ENCODE measurements at places on chromosomes 3 and 15. TPM values are rescaled to one million over a fixed set of nuclear protein-coding genes. Genes with fewer than 3 reads are reported as not detected.

GRCh38 chr3:112095731-112096130 is 9.5 kb downstream of the C3orf52 start:
- DNase-seq = no peak

Gene MRAS
- 55.4 TPM for total RNA-seq

Gene SPATA12
- 0.15 TPM for total RNA-seq

Gene ARHGAP31
- total RNA-seq = 100 TPM

DNA sequence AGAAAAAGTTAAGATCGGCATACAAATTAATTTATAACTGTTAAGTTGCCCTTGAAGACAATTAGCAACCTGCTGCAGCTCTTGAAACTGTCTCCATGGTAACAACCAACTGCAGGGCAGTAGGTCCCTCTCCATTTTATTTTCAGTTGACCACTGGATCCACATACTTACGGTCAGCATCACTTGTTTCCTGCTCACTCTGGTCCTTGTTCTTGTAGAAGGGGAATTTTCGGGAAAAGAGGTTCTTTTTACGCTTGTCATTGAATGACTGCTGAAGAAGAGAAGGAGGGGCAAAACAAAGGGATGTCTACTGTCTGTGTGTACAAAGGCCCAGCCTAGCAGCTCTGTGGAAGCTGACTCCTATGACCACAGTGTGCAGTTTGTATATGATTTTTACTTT is 46.8 kb upstream of the MELTF start:
- DNase-seq = no peak

Gene PPARG
- total RNA-seq = 128 TPM

DNA sequence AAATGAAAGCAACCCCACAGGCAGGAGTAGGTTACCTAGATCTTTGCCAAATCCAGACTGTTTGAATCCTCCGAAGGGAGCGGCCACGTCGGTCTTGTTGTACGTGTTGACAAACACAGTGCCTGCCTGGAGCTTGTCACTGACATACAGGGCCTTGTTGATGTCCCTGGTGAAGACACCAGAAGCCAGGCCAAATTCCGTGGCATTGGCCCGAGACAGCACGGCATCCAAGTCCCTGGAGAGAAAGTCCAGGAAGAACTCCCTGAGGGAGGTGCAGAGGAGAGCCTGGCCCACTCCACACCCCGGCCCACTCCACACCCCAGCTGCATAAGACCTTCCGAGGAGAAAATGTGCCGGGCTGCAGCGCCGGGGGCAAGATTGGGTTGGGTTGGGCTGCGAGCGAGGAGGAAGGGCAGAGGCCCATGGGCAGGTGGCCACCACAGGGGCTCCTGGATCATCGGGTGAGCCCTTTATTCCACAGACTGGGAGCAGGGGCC is 21.8 kb upstream of the SLC41A3 start:
- no peak for DNase-seq

DNA sequence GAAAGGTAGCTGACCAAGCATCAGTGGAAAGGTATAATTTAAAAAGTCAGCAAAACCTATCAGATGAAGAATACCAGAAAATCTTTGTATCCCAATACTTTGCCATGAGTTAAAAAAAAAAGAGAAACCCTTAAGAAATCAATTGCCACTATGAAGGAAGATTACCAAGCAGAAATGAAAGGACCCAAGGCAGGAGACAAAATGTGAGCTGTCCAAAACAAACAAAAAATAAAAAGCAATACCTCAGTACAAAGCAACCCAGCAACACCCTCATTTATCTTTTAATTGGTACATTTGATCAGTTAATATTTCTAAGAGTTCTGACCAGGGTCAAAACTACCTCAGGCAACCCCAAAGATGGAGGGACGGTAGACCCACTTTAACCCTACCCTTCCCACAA is 65.3 kb downstream of the MOBP start:
- DNase-seq = no peak

DNA sequence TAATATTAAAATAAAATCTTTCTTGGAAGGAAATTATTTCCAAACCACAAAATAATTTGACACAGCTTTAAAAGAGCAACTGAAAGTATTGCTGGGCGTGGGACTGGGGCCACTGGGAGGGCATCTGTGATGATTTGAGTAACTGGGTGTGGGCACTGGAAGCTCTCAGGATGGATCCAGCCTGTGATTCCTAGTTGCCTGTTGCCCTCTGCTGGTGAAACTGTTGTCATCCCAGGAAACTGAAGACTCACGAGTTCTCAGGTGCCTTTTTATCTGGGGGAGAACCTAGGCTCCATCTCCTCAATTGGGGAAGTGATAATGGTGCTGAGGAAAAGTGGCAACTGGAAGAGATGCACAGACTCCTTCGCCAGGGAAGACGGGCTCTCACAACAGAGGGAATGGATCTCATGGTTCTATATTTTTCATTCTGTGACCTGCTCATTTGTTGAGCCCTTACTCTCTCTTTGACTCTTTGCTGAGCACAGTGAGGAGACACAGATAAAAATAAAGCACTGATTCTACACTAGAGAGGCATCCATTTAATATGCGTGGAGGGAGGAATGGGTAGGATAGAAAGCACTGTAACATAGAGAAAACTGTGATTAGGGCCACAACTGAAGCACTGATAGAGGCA is 61.6 kb downstream of the TPRG1 start:
- peak; percentile 49 for DNase-seq

- DNase-seq = no peak
Observed at GRCh38 chr3:130537673-130538304, 20.8 kb downstream of the COL6A6 start.

GRCh38 chr15:94107652-94108051 is 123.7 kb upstream of the MCTP2 start:
- DNase-seq = no peak

Gene TIGIT
- 1.7 TPM for total RNA-seq

GRCh38 chr15:75327005-75327404 is 8.9 kb upstream of the COMMD4 start:
- no peak for DNase-seq

Gene CLPX
- total RNA-seq = 43.4 TPM

Gene UPK1B
- total RNA-seq = not detected

- DNase-seq = no peak
Observed at GRCh38 chr3:127053450-127053849, 70.5 kb downstream of the PLXNA1 start.

Gene ROPN1
- not detected for total RNA-seq

Gene LYZL4
- total RNA-seq = not detected

DNA sequence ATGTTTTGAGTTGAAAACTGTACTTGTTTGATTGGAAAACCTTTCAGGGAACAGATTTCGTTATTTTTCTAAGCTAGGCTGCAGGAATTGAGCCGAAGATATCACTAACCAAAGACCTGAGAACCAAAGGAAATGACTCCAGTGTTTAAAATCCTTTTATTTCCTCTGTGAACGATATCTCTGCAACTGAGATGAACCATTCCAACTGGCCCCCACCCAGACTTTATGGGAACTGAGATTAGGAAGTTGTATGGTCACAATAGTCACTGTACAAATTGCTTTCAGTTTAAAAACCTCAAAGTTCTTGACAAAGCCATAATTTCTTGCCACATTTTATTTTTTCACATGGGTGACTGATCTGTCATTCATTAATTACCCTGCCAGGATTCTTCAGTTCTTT is 232.4 kb downstream of the RBMS3 start:
- no peak for DNase-seq

Gene MUC20
- 14.3 TPM for total RNA-seq

GRCh38 chr15:93066224-93066681 is 22.8 kb downstream of the RGMA start:
- no peak for DNase-seq

DNA sequence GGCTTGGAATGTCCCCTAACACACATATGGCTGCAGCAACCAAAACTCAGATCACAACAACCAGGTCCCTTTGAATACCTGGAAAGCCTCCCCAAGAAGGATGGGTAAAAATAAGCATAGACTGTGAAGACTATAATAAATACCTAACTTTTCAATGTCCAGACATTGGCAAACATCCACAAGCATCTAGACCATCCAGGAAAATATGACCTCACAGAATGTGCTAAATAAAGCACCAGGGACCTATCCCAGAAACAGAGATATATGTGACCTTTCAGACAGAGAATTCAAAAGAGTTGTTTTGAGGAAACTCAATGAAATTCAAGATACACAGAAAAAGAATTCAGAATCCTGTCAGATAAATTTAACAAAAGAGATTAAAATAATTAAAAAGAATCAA is 109.2 kb downstream of the NEDD4 start:
- no peak for DNase-seq

Gene GUCA1C
- not detected for total RNA-seq

Gene IL5RA
- total RNA-seq = 5.6 TPM

DNA sequence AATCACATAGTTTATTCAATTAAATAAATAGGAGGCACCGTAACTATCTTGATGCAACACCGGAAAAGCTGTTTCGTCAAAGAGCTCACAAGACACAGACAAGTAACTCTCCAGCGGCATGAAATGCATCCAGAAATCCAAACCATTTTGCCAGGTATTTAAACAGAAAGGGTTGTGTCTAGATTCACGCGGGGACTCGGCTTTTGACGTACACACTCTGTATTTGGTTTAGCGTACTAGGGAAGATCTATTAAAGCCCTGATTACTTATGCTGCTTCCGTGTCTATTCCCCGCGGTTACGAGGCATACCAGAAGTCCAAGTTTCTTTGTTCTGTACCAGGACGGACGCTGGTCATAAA is 718 bp downstream of the BNIP2 start:
- no peak for DNase-seq

Gene MYZAP
- 41.3 TPM for total RNA-seq

Gene ASB7
- 14.3 TPM for total RNA-seq

DNA sequence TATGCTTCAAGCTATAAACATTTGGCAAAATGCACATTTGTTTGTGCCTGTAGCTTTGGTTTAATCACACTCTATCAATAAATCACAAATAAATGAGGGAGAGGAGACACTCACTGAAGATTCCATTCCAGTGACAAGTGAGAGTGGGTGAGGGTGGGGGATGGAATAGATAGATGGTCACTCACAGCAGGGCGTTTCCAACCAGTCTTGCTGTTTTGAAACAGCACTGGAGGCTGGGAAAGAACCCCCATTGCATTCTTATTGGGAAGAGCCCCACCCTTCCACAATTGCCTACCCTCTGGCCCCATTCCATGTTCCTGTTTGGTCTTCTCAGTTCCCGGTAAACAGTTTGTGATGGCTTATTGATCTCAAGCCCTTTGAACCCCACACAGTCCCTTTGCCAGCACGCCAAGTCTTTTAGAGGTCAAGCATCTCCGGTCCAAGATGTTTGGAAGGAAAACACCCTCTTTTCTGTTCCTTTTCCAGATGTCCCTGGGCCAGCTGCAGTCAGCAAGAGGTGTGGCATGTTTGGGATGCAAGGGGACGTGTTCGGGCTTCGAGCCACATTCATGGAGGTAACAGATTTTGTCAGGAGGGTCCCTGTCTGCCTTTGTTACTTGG is 30.7 kb downstream of the LMCD1 start:
- DNase-seq = no peak

Gene CCR5
- 5.3 TPM for total RNA-seq

- DNase-seq = no peak
Observed at GRCh38 chr3:168991803-168992202, 671.7 kb downstream of the MECOM start.

DNA sequence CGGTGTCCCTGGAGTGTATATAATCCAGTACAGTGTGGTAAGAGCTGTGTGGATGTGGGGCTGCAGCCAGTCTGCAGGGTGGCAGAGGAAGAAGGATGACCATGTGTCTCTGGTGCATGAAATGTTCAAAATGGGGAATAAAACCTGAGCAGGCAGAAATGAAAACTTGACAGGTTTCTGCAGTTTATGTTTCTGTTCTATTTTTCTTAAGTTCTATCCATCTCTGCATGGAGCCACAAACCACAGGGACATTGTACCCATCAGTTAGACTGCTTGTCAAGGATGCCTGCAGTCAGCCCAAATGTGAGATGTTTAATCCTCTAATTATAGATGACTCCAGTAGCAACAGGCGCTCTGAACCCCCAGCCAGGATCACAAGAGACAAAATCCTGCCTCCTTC is 216.7 kb downstream of the IL20RB start:
- DNase-seq = no peak

Gene PLA2G4E
- total RNA-seq = 1.1 TPM

DNA sequence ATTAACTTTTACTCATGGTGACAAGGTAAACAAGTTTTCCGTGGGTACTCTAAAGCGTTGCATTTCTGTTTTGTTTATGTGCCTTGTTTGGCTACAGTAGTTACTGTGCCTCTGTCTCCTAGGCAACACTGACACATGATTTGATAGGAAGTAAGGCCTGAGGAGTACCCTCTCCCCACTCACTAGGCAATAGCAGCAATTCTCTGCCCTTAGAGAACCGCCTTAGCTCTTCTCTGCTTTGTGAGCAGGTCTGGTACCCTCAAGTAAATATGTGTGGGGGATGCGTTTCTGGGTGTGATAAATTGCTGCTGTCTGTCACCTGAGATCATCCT is at the start of gene IL5RA:
TSS of gene IL5RA (minus strand) at position 76 of the 332 bp plus-strand sequence. CDS start 5,390 bp downstream, outside the sequence.
- no peak for DNase-seq

Gene LIPC
- total RNA-seq = 1.0 TPM

Gene PLS1
- total RNA-seq = 23.9 TPM

Gene CHRD
- total RNA-seq = 4.1 TPM

DNA sequence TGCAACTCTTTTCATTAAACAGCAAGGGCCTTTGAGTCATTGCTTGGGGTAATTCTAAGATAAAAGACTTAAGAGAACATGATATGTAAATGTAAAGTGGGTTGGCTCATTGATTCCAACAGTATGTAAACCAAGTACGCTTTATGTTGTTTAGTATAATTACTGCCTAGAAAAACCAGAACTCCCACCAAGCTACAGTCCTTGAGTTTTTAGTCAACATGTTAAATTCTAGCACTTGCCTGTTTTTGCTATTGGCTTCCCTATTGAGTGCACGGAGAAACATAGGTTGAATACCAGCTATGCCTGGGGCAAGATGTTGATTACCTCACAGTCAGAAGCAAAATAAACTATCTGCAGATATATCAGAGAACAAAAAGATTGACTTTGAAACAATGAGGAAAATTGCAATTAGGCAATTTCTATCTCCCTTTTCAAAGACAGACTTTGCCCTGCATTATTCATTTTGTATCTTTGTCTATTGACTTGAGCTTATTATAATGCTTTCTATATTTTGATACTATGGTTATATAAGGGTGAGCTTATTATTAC is 179.3 kb downstream of the ZPLD1 start:
- no peak for DNase-seq

- DNase-seq = no peak
Observed at GRCh38 chr3:100560426-100560825, 49.0 kb upstream of the ADGRG7 start.

GRCh38 chr15:43911235-43911781 is 84.5 kb downstream of the WDR76 start:
- DNase-seq = no peak

DNA sequence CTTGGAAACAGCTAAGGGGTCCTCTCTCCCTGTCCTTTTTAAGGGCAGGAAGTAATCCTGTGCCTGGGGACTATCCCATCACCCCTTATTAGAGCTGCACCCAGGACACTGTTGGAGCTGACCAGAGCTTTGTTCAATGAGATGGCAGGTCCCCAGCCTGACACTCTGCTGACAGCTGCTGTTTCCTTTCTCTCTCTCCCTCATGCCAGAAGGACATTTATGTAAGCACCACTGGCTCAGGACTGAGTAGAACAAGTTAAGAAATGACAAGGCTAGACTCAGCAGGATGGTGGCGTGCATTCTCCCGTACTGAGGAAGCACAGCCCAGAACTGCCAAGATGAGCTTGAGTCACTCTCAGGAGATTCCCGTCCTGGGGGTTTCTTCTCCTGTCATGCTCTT is 17.3 kb downstream of the GJD2 start:
- DNase-seq = no peak

GRCh38 chr3:165133188-165133899 is 55.0 kb upstream of the SI start:
- no peak for DNase-seq

GRCh38 chr3:49855662-49856061 is 702 bp downstream of the TRAIP start:
- no peak for DNase-seq

- DNase-seq = no peak
Observed at GRCh38 chr3:11327619-11328018, 55.4 kb downstream of the ATG7 start.

Gene ADAMTS7
- 5.3 TPM for total RNA-seq
